ENCODE measurements at places on chromosomes 2 and 18.
A peak's percentile ranks its signal among the peaks of the same experiment; 100 is the strongest.

- DNase-seq: no peak
Measured at GRCh38 chr2:201642086-201642578, 1.2 kb downstream of the TMEM237 start.

DNA sequence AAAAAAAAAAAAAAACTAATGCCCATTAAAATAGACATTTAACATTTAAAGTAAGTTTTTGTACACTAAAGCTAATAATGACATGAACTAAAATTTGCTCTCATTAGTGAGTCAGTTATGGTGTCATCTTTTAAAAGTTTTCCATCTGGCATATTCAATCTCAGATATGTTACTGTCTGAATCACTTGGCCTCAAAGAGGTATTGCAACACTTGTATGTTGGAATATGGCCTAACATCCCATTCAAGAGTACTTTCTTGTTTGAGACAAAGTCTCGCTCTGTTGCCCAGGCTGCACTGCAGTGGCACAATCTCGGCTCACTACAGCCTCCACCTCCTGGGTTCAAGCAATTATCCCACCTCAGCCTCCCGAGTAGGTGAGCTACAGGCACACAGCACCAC lies 169.7 kb downstream of the TMEM163 start:
- no peak for DNase-seq

GRCh38 chr2:43132683-43133301 lies 93.6 kb downstream of the ZFP36L2 start:
- DNase-seq: no peak

- no peak for DNase-seq
Measured at GRCh38 chr2:44959855-44960254, 18.4 kb downstream of the SIX3 start.

DNA sequence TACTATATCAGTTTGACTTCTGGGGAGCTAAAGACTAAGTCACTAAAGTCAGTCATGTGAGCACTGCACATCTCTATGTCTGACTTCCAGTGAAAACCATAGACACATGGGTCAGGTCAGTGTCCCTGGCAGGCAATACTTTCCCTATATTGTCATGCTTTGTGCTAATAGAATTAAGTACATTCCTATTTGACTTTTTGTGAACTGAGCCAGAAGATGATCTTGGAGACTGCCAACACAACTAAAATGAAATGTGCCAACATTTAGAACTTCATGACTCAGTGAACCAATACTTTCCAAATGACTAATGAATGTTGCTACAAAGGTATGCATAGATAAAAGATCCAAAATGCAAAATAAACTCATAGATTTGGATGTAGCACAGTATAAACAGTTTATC lies 820.8 kb upstream of the FAM98A start:
- no peak for DNase-seq

DNA sequence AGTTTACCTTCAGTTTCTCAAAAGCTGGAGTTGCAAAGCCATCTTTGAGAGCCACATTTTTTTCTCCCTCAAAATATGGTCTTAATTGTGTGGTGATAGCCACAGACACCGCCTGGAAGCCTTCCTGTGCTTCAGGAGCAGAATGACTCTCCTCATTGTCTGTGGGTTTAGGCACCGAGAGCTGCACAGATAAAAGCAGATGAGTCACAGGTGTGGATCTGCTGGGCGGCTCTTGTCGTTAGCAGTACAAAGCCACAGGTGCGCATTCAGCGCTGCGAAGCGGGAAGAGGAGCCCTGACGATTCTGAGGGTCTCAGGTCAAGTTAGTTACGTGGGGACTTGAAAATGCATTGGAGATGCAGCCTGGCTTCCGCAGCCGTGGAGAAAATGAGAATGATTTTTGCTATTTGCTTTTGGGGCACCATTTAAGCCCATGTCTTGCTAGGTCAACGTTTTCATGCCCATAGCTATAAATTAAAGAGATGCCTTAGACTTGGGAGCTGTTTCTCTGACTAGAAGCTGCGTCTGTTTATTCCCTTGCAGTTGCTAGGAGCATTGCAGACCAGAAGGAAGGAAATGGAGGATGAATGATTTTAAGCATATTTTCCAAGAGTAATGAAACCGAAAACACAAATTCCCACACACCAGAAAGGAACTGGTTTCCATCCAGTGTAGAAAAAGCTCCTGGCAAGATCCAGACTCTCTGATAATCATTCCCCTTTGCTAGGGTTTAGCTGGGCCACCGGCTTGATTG lies 51.5 kb downstream of the KLHL29 start:
- DNase-seq: peak; percentile 66

DNA sequence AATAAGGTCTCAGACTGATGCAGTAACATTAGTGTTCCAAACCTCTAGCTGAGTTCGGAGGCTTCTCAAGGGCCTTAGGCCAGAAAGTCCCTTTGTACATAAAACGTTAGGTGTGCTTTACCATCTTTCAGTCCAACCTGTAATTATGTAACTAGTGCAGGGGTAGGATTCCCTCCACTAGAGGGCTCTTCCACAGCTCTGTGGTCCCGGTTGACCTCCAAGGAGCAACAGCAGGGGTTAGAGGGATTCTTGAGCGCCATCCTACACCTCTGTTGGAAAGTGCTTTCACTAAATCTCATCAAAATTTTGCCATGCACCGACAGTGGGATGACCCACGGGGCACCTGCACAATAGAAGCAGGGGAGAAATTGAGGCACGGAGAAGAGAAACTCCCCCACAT lies 155.8 kb upstream of the LRP1B start:
- no peak for DNase-seq

GRCh38 chr2:109736177-109736827 lies 57.8 kb upstream of the RGPD5 start:
- DNase-seq: no peak

GRCh38 chr2:28687171-28687570 lies 64.5 kb upstream of the PPP1CB start:
- DNase-seq: no peak

- no peak for DNase-seq
Measured at GRCh38 chr2:89833116-89833779, 1141.8 kb downstream of the RPIA start.

DNA sequence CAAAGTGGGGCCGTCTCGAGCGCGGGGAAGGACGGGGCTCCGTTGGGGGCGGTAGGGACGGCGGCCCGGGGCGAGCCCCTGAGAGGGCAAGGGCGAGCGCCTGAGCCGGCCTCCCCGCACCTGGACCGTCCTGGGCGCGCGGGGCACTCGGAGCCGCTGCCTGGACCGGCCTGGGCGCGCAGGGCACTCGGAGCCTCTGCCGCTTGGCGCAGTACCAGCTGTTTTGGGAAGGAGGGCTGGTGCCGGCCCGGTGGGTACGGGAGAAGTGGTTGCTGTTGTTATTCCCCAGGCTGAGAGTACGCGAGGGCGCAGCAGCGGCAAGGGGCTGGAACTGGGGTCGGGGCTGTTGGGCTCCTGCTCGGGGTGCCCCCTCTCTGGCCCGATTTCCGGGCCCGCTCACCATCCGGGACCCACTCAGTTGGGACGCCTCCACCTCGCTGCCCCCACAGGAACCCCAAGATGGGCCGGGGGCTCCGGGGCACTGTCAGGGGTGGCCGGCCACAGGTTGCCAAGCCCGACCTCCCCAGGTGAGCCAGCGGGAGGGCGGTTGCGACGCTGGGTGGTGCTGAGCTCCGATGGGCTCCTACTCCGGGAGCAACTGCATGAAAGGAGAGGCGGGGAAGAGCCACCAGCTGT lies 579 bp downstream of the ARHGEF4 start:
- DNase-seq: no peak

DNA sequence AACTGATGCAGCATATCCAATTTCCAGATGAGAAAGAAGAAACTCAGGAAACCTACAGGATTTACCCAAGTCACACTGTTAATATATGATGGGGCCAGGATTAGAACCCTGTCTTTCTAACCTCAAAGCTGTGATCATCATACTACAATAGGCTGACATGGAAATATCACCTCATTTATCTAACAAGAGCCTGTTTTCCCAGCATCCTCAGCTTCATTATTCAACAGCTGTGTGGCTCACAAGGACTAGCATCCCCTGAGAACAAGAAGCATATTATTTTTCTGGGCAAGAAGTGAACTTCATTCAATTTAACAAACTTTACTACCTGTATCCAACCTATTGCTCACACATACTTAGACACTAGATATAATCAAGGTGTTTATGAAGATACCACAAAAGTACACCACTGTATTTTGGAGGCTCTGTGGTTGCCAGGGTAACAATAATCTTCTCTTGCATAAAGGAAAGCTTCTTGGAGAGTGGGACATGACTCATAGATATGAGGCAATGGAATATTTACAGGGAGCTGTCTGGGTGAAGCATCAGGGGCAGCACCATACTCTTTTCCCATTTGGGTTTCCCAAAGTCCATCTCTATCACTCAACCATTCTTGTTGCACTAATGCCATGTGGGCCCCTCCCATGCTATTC lies 218.2 kb downstream of the RAD51AP2 start:
- DNase-seq: no peak

DNA sequence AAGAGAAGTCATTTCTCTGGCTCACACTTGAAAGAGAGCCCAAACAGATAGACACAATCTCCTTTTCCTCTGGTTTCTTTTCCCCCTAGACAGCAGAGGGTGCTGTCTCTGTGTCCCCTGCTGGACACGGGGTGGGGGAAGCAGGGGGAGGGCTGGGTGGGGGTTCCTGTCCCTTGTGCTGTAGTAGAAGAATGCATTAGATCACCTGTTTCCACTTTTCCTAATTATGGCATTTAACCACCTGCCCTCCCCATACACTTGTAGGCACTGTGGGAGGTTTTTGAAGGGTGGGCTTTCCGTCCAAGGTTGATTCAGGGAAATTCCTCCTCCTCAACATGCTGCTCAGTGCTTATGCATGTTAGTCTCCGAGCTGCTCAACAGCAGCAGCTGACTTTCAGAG lies 206.2 kb upstream of the EPAS1 start:
- no peak for DNase-seq

DNA sequence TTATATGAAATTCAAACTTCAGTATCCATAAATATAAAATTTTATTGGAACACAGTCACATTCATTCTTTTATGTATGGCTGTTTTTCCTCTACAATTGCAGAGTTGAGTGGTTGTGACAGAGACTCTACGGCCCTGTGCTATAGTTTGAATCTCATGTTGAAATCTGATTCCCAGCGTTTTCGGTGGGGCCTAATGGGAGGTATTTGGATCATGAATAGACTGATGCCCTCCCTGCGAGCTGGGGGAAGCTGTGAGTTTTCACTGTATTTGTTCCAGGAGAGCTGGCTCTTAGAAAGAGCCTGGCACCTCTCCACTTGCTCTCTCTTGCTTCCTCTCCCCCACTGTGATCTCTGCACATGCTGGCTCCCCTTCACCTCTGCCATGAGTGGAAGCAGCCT lies 1.7 kb downstream of the PFN4 start:
- no peak for DNase-seq

DNA sequence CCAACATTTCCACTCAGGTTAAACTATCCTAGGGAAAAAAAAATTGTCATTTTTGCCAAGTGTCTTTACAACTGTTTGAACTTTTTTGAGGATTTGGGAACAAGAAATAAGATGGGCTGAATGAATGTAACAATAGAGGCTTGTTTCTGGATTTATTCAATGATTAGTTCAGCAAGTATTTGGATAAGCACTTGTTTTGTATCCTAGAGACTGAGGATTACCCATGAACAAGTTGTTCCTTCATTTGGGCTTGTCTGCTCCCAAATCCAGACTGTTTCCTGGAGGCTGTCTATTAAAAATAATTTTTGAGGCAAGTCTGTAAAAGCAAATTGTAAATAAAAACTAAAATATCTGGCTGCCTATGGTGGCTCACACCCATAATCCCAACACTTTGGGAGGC lies 62.0 kb upstream of the CSRNP3 start:
- DNase-seq: no peak

- DNase-seq: no peak
Measured at GRCh38 chr2:189131991-189132390, 47.6 kb downstream of the COL5A2 start.

- no peak for DNase-seq
Measured at GRCh38 chr2:121086450-121086849, 198.6 kb downstream of the TFCP2L1 start.

DNA sequence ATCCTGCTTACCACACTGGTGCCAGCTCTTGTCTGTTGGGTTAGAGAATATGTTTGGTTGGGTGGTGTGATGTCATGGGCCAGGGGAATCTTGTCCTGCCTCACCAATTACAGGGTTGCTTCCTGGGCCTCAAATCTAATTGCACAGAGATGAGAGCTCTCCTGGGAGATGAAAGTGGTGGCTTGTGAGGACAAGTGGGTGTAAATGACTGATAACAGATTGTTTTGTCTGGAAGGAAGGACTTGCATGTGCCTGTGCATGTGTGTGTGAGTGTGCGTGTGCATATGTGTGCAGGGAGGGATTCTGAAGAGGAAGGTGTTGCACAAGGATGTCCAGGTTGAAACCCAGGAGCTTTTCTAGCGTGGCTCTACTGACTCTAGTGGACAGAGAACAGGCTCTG lies 271.9 kb downstream of the LOXHD1 start:
- no peak for DNase-seq

- no peak for DNase-seq
Measured at GRCh38 chr2:189516546-189516945, 64.0 kb downstream of the SLC40A1 start.

DNA sequence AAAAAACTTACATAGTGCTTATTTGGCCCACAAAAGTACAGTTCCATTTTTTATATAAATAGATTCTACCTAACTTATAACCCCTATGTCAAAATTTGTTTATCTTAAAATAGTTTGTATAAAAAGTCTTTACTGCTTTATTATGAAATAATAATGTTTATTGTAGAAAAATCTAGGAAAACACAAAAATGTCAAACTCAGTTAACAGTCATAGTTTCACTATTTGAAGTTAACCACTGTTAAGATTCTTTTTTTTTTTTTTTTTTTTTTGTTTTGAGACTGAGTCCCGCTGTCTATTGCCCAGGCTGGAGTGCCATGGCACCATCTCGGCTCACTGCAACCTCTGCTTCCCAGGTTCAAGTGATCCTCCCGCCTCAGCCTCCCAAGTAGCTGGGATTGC lies 26.5 kb upstream of the ABI2 start:
- DNase-seq: no peak

Measured in activated CD8-positive, alpha-beta memory T cell treated with anti-CD3 and anti-CD28 coated beads, Interleukin-2, amount 50 U/mL, for 48 hours (primary cell).